ENCODE measurements at places on chromosomes 12 and 14. TPM values are rescaled to one million over a fixed set of nuclear protein-coding genes. Genes with fewer than 3 reads are reported as not detected.
A peak's percentile ranks its signal among the peaks of the same experiment; 100 is the strongest.

Gene TUNAR
- total RNA-seq: not detected

Gene KLRC3
- not detected for total RNA-seq

Gene RPAP3
- total RNA-seq: 50.2 TPM

Gene CCDC88C
- total RNA-seq: 73.0 TPM

Gene ZDHHC22
- total RNA-seq: not detected

Gene DDN
- total RNA-seq: 0.22 TPM

Gene PLEKHG7
- total RNA-seq: not detected

Gene PSMC1
- 108 TPM for total RNA-seq

Gene C12orf54
- total RNA-seq: not detected

Gene SLC25A21
- not detected for total RNA-seq

- DNase-seq: no peak
Observed at GRCh38 chr14:77882636-77883035, 82.7 kb downstream of the ADCK1 start.

DNA sequence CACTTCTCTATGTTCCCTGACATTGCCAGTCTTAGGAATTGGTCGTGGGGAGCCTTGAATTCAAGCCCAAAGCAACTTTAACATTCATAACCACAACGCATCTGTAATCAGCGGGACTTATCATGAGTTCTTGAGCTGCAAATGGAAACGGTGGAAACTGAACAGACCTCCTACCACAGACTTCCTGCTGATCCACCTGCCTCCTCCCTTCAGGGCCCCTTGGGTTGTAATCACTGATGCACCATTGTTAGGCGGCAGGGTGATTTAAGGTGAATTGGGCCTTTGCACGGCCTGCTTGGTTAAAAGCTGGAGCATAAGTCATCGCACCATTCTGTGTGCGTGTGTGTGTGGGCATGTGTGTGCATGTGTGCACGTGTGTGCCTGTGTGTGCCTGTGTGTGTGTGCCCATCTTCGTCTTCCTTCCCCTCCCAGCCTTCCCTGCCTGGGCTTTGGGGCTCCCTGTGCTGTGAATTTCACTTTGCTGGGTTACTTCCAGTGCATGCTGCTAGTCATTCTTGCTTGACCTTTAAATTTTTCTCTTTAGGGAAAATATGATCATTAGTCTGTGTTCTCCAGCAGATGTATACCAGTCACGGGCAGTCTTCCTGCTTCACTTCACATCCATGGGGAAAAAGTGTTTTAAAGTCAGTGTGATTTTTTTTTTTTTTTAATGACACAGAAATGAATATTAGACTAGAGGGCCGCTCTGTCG lies 29.1 kb downstream of the CHST11 start:
- peak; percentile 76 for DNase-seq

- DNase-seq: no peak
Observed at GRCh38 chr12:58815235-58815634, 105.1 kb downstream of the LRIG3 start.

DNA sequence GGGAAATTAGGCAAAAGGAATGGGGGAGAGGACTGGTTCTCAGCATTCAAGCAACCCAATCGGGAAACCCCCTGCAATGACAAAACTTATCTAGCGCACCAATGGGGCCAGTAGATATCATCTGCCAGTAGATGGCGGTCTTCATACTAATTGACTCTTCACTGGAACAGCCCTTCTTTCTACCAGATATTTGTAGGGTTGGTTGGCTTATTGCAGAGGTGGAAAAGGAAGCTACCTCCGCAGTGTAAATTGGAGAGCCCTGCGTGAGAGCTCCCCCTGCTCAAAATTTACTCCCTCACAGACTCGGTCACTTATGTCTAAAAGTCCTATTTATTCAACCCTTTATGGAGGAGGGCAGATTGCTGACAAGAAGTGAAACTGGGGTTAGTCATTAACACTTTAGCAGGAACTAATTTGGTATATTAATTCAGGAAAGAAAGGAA lies 166.1 kb upstream of the CCND2 start:
- DNase-seq: peak; percentile 80

DNA sequence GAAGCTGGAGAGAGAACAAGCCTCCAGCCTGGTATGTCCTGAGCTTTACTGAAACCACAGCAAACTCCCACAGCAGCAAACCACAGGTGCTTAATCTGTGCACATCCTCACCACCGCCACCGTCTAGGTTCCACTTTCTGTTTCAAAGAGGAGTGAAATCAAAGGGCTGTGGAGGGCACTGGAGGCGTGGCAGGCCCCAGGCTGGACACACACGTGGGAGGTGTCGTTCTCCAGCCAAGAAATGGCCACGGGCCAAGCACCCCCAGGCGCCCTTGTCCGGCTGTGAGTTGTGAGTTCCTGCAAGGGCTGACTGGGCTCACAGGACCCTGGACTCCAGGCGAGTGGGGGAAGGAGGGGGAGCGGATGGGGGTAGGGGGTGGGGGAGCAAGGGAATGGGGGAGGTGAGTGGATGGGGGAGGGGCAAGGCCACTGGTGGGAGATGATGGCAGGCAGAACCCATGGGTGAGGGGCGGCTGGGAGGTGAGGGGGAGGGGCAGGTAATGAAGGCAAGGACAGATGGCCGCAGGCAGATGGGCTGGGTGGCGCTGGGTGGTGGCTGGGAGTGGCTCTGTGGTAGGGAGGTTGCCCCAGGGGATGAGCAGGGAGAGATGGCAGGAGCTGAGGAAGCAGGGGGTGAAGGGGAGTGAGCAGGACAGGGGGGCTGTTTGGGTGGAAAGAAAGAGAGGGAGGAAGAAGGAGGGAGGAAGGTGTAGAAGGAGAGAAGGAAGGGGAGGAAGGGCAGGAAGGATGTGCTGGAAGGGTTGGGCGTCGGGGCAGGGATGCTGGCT lies 86.7 kb downstream of the NCOR2 start:
- peak; percentile 77 for DNase-seq

GRCh38 chr14:102262929-102263462 lies 42.0 kb downstream of the MOK start:
- no peak for DNase-seq

DNA sequence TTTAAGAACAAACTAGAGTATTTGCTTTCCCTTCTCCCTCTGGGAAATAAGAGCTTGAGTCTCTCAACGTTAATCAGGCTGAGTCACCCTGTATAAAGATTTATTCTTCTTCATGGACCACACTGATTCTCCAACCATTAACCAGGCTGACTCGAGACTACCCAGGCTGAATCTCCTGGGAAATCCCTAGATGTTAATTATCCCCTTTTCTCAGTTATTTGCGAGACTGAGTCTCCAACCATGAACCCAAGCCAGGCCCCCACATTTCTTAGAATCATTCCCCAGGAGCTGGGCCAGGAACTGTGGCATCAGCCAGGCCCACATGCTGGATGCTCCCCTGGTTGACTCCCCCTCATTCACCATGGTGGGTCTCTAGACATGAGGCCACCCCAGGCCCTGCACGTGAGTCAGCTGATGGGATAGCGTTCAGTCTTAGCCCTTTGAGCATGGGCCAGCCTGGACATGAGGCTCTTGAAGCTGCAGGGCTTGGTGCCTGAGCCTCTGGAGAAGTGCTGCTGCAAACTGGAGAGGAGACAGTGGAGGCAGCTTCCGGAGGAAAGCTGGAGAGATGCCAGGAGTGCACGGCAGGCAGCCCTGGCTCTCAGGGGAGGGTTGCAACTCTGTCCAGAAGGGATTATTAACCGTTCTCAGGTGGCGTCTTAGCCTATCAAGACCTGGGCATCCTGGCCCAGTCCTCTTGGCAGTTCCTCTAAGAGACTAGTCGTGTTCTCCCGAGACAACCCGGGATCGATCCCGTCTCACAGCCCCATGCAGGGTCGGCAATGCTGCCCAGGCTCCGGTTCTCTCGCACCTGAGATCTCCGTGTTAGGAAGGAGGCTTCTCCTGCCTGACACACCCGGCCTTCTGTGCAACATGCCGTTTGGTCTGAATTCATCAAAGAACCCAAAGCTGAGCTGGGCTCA lies 296.6 kb downstream of the ADGRD1 start:
- DNase-seq: no peak

DNA sequence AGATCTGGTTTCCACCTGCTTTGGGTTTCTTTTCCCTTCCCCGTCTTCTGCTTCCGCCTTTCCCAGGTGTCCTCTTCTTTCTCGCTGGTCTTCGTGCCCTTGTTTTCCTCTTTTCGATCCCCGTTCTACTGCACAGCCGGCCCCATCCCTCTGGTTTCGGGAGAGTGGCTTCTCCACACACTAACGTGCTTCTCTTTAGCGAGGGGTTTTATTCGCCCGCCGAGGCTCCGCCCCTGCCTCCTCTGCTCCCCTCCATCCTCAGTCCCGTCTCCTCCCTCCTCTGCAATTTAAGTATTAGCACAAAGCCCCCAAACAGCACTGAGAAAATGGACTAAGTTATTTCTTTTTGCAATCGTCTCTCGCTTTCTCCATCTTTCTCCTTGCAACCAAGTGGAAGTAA lies at the start of gene SLC7A8:
SLC7A8 (minus strand) TSS at position 182 of the 400 bp plus-strand sequence. CDS start 746 bp downstream, outside the sequence.
- peak; percentile 41 for DNase-seq

DNA sequence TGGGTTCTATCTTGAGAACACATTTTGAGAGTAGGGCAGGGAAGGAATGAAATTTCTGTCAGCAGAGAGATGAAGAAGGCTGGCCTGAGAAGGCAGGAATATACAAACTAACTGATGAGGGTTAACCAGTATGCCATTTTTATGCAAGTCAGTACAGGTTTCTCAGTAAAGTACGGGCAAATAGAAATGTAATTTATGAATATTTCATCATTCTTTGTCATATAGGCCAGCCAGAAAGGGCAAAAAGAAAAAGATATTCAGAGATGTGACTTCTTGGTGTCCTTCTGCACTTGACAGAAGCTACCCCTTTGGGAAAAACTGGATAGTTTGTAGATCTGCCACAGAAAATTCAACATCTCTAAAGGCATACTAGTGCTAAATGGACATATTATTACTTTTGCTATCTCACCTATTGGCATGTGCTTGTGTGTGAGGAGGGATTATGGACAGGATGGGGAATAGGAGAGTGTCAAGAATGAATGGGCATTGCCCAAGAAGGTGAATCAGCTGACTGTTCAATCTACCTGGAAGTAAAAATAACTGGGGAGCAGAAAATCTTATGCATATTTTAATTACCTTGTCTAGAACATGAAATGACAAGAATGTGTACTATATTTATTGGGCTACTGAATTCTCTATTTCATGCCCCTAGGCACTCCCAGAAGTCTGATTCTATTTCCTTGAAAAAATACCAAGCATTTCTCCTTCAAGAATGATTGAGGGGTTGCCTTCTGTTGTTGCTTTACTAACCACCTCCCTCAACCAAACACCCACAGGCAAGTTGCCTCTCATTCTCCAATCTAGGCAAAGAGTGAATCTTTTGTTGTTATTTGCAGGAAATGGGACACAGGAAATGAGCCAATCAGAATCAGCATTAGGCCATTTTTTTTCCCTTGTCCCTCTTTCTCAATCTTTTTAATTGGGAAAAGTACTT lies 175.1 kb upstream of the SLC38A2 start:
- DNase-seq: no peak

DNA sequence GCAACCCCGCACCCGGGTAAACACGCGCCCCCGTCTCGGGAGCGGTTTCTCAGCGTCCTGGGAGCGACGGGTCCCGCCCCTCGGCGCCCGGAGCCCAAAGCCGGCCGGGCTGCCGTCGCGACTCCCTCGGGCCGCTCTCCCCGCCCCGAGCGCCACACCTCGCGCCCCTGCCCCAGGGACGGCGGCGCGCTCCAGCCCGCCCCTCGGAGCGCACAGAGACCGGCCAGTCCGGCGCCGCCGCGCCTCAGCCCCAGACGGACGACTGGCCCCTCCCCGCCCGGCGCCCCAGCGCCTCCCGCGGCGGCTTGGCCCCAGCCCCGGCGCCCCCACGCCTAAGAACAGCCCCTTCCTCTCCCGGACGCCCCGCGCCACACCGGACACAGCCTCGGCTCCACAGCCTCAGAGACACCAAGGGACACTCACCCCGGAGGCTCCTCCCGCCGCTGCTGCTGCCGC lies 411 bp downstream of the BTBD7 start:
- DNase-seq: peak; percentile 41

GRCh38 chr14:73239393-73240241 lies 2.3 kb downstream of the PAPLN start:
- no peak for DNase-seq

- DNase-seq: no peak
Observed at GRCh38 chr14:95559203-95559602, 24.4 kb downstream of the GLRX5 start.

DNA sequence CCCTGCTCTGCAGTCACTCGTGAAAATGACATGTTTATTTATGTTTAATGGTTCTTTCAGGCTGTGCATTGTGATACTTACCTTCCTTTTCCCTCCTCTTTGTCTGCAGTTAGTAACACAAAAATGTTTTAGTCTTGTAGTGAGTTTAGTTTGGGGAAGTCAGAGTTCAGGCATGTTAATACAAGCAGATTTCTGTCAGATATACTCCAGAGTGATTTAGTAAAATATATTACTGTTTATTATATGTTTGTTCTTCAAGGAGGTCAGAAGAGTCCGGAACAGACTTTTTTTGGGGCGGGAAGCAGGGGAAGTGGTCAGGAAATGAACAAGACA lies 28.7 kb downstream of the MSRB3 start:
- no peak for DNase-seq

DNA sequence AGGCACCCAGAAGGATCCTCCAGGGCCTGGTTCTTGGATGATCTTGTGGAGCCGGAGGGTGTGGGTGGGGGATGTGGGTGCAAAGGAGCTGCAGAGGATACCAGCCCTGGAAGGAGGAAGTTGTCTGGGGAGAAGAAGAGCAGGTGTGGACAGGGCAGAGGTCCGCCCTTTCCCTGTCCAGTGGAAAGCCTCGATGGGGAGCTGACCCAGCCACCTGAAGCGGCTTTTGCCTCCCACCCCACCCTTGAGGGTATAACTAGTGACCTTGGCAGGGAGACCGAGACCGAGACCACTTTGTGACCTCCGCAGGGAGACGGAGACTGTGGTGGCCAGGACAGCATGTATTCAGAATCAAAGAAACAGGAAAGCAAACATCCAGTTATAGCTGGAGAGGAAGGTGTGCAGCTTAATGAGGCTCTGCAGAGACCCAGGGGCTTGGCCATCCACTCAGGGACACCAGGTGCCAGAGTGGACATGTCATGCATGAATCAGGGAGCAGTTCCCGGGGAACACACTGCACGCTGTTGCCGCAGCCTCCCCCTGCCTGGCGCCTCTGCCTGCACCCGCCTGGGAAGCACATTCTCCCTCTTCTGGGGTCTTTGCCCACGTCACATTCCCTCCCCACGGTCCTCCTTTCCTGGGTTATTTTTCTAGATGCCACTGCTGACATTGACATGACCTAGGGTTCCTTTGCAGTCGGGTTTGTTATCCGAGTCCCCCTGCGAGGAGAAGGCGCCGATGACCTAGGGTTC lies 87.7 kb downstream of the ADGRD1 start:
- DNase-seq: no peak

Data from activated CD4-positive, alpha-beta memory T cell treated with anti-CD3 and anti-CD28 coated beads for 36 hours (primary cell).